ENCODE measurements at places on chromosomes 13 and 19.

DNA sequence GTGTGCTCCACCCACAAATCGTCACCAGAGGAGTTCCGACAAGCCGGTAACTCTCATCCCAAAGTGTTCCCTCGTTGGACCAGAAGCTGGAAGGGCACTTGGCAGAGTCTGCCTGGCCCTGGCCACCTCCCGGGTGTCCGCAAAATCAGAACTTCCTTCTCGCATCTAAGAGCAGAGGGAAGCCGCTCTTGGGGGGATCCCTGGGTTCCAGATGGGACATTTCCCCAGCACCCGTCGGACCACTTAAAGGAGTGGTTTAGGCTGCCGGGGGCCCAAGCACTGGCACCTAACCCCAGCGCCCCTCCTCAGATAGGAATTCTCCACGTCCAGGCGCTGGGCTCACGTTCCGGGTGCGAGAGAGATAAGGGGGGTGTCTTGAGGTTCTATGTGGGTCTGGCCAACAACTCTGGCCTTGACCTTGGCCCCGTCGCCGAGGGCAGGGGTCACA lies 857 bp upstream of the MAP2K7 start:
- no peak for DNase-seq

DNA sequence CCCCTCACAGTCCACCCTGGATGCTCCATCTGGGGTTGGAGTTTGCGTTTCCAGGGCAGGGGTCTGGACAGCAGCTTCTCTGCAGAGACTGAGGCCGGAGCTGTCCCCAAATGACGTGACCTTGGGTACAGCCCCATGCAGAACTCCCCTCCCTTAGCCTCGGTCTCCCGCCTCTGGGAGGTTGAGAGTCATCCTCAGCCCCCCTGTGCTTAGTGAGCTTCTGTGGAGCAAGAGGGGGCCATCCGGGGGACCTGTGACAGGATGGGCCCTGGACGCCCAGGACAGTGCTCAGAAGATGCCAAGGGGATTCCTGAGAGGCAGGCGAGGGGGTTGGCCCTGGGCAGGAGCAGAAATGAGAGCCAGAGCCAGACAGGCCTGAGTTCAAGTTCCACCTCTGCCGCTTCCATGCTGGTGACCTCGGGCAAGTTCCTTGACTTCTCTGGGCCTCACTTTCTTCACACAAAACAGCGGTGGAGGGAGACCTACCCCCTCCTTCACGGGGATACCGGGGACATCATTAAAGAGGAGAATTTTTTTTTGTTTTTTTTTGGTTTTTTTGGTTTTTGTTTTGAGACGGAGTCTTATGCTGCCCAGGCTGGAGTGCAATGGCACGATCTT lies 20.3 kb downstream of the SMIM24 start:
- DNase-seq: no peak

DNA sequence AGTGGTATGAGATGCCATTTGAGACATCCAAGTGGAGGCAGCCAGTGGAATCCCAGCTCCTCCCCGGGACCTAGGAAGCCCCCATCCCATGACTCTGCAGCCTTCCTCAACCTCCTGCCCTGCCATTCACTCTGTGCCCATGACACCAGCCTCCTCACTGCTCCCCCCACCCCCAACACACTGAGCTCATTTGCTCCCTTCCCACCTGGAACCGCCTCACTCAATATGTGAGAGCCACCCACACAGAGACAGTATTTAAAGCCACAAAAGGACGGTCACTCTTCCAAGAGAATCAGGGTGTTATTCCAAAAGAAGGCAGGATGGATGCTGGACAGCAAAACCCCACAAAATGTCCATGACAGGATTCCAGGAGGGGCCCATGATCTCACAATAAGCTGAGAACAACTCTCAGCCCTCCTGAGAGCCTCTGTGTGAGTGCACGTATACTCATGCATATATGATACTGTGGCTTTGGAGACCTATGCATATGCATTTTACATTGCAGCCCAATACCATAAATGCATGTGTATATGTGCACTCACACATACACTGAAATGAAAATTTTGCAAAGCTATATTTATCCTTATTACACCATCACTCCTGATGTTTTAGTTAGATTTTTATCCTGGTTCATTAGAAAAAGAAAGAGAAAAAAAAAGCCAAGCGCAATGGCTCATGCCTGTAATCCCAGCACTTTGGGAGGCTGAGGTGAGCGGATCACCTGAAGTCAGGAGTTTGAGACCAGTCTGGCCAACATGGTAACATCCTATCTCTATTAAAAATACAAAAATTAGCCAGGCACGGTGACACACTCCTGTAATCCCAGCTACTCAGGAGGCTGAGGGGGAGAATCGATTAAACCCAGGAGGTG lies 10.8 kb upstream of the RANBP3 start:
- no peak for DNase-seq

DNA sequence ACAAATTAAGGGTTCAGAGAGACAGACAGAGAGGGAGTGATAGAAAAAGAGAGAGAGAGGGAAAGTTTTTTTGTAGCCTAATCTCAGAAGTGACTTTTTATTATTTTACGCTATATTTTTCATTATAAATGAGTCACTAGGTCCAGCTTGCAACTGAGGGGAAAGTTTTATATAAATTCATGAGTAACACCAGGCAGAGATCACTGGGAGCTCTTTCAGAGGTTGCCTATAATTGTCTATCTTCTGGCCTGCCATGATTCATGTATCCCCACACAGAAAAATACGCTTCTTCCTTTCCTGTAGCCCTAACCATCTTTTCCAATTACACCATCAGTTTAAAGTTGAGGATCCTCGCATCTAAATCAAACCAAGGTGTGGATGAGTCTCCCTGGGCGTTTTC lies 467.9 kb downstream of the SLITRK1 start:
- DNase-seq: no peak

- no peak for DNase-seq
Measured at GRCh38 chr13:78198821-78199220, 280.2 kb upstream of the EDNRB start.
